ENCODE measurements at places on chromosomes 2 and 18.

DNA sequence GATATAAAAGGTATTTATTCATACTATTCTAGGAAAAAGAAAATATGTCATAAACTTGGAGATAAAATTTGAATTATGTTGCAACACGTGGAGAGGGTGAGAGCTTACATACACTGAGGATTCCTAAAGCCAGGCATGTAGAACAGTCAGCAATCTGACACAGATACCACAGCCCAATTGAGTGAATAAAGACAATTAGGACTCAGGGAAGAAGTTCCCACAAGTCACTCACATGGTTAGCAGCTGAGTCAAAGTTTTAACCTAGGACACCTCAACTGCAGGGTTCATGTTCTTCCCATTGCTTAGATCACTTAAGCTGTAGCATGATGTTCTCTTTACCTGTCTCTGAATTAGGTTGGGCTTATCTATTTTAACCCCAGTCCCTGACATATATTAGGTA is 189.5 kb downstream of the CMPK2 start:
- DNase-seq: no peak

GRCh38 chr18:63454497-63454896 is 22.3 kb upstream of the SERPINB5 start:
- no peak for DNase-seq

DNA sequence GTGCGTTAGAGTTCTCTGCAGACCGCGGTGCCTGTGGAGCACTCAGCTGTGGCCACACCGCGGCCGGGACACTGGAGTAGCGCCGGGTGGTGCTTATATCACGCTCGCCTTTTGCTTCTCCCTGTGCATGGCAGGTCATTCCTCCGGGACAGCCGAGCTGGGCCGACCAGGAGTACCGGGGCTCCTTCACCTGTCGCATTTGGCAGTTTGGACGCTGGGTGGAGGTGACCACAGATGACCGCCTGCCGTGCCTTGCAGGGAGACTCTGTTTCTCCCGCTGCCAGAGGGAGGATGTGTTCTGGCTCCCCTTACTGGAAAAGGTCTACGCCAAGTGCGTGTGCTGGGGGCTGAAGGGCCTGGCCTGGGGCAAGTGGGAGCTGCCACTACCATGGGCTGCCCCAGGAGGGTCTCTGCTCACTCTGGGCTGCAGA is 4.2 kb downstream of the CAPN10 start:
- no peak for DNase-seq

- no peak for DNase-seq
These were observed 2.9 kb downstream of the SETBP1 start for GRCh38 chr18:44683556-44683955.

GRCh38 chr18:47901624-47902362 is 28.7 kb downstream of the SMAD2 start:
- DNase-seq: no peak

- no peak for DNase-seq
These were observed 199.6 kb downstream of the NR4A2 start for GRCh38 chr2:156132941-156133340.

DNA sequence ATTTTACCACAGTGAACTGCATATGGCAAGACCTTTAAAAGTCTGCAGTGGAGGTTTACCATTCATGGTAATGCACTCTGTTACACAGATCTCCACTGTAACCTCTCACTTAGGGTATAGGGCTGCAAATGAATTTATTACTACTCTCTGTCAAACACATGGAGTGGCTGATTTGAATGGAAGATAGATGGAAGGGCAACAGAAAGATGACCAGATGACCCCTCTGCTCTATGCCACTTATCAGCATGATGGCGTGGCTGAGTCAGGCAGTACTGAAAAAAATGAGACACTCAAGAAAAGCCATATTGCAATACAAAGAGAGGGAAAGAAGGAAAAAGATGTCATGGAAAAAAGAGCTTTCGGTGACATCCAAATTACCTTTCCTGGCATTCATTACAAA is 72.3 kb downstream of the ABCA12 start:
- no peak for DNase-seq

DNA sequence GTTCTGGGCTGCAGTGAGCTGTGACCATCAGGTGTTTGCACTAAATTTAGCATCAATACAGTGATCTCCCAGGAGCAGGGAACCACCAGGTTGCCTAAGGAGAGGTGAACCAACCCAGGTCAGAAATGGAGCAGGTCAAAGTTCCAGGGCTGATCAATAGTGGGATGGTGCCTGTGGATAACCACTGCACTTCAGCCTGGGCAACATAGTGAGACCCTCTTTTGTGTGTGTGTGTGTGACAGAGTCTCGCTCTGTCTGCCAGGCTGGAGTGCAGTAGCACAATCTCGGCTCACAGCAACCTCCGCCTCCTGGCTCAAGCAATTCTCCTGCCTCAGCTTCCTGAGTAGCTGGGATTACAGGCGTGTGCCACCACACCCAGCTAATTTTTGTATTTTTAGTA is 163.7 kb upstream of the SERTAD2 start:
- no peak for DNase-seq

GRCh38 chr2:230715201-230715600 is 2.6 kb downstream of the CAB39 start:
- DNase-seq: no peak

DNA sequence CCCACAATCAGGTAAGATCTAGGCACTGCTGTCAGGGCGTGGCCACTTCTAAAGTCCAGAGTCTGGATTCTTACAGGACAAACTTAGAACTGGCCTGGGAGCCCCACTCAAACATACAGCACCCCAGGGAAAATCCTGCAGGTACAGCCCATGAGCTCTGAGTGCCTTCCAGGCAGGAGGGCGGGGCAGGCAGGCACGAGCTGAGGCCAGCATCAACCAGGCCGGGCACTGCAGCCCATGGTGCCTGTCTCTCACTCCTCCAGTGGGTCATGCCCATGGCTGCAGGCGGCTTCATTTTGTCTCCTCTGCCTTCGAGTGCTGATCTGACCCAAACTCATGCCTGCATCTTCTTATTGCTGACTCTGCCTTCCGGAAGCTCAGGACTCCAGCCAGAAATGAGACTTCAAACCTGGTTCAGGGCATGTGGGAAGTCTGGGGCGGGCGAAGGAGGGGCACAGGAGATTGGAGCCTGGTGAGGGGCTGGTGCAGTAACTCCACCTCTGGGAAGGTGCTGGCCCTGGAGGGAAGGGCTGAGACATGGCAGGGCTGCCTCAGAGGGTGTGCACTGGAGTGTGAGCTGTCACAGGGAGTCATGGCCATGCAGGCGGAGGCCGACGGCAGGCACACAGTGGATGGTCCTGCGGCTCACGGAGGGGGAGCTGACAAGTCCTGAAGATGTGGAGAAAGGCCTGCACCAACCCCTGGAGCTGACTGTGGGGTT is 40.5 kb downstream of the HS6ST1 start:
- no peak for DNase-seq

DNA sequence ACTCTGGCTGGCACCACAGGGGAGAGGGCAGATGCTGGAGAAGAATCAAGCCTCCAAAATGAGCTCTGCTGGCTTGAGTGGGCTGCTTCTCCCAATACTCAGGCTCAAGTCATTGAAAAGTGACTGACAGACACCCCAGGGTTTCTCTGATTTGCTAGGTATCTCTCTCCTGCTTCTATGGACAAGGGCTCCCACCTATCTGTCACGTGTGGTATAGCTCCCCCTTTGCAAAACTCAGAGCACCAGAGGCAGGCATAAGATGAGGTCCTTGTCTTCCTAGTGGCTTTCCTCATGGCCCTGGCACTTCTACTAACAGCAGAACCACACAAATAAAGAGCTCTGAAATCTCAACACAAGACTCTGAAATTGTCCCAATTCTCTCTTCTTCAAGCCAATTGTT is 105.2 kb downstream of the GALNT14 start:
- DNase-seq: no peak

DNA sequence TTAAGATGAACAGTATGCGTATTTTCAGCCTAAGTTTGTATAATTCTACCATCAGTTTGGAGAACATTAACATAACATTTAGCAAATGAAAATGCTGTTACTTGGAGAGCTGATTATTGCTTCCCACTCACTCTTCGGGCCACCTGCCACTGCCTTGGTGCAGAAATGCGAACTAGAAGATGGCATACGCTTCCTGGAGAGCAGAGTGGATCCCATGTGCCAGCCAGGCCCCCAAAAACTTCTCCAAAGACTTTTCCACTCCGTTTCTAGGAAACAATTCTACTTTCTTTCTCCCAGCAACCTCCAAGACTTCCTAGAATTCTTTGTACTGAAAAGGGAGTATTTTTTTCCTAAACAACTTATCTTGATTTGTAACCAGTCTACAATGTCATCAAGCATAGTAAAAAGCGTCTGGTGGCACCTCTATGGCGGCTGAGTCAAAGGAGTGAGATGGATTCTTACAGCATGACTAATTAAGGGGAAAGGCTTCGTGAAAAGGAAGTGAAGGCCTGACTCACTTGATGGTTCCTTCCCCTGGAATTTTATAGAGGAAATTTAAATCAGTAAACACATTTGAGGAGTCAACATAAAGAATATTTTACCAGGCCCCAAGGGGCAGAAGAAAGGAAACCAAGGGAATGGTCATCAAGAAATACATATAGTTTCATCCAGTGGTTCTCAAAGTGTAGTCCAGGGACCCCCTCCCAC is 36.6 kb downstream of the FEZ2 start:
- no peak for DNase-seq

DNA sequence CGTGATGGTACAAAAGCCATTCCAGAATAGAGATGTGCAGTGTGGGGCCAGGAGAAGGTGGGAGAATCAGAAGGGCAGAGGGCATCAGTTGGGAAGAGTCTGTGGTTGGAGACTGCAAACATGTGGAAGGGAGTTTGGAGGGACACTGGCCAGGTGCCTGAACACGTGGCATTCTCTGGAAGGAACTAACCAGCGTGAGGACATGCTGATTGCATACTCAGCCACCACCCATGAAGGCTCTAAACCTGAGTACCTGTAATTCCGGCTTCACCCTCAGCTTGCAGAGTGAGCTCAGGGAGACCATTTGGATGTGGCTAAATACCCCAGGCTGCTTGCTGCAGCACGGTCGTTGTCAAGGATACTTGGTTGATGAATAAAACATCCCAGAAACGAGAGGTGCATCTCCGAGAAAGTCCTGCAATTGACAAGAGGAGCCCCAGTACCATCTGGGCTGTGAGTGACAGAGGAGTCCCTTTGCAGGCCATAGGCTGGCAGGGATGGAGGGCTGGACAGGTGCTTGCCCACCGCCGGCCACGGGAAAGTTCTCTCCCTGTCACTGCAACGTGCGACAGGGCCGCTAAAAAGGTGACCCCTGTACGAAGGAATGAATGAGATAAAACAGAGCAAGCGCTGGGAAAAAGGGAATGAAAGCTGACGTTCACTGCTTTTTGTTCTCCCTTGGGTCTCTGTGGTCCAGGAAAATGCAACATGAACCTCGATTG is 5.0 kb downstream of the ACKR3 start:
- DNase-seq: no peak

DNA sequence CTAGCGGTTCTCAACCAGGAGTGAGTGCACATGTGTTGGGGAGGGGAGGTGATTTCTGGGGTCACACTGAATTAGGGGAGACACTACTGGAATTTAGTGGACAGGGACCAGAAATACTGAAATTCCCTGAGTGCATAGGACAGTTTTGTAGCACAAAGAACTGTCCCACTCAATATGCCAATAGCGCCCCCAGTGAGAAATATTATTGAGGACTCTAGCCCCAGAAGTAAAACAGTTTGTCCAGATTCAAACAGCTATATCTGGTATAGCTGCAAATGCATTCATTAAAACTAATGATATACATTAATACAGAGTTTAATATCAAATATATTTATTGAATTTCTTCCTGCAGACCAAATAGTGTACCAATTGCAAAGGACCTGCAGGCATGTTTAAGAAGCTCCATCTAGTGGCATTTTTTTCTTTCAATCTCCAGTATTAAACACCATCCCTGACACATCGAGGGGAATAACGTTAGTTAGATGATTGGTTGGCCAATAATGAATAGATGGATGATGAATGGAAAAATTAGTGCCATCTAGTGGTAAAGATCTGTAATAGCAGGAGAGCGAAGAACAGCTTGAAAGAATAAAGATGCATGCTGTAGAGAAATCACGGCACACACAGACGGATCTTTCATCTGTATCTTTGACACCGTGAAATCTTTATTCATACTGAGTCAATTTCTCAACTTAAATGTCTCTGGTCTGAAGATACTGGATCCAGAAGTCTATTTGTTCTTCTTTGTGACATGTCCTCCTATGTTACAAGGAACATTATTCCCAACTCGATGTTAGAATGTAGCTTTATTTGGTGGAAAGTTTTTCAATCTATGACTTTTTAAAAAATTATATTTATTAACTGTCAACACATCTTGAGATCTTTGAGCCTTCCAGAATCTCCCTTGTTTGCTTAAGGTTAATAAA is 62.5 kb downstream of the DHRS9 start:
- peak; percentile 20 for DNase-seq

DNA sequence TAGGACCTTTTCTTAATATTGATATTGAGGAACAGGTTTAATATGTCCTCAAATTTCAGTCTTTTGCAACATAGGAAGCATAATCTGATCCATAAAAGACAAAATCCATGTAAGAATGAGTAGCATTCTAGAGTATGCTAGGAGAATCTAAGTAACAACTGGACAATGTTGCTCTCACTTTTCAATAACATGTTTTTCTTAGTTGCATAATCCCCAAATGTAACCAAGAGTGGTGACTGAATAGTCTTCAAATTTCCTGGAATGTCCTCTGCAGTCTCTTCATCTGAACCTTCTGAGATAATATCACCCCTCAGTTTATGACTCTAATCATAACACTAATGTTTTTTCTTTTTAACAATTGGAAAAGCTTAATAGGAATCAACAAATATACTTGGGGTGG is 110.0 kb upstream of the ZEB2 start:
- DNase-seq: no peak

DNA sequence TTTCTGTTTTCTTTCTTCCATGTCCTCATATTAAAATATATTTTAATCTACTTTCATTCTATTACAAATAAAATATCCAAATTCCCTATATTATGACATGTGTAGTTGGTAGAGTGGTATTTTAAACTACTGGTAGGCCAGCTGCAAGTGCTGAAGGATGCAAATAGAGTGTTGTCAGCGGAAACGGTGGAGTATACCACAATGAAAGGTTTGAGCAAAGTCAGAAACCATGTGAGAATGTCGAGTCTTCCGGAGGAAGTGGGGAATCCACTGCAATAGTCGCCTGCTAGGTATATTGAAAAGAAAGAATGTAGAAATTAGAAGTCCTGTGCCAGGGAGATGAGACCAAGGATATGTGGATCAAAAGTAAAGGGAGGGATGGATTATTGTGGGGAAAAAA is 373.9 kb downstream of the DSEL start:
- DNase-seq: no peak

DNA sequence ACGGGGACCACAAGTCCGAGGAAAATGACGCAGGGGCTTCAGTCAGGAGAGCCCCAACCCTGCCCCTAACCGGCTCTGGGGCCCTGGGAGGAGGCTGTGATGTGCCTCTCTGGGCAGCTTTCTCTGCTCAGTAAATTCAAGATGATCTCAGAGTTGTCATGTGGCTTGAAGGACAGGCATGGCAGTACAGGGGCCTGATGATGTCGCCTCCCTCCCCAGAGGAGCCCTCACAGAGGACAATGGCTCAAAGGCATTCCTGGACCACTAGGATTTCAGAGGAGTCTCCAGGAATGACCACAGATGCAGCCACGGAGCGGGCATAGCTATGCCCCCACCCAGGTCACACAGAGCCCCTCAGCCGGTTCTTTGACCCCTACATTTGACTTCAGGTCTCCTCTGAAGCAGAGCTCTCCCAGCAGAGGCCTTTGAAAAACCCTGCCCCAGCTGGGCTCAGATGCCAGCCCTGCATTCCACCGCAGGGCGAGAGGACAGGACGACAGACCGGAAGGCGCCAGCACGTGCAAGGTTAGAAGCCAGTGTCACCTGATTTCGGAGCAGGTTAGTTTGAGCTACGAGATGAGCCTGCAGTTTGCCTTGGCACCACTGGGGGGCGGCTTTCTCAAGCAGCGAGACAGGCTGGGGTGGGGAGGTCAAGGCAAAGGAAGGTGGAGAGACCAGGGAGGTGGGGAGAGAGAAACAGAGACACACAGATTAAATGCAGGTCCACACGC is 39.2 kb downstream of the BIN1 start:
- peak; percentile 12 for DNase-seq
